Chondrocyte (in vitro differentiated cells): ENCODE measurements at places on chromosomes 12 and 14. TPM values are rescaled to one million over a fixed set of nuclear protein-coding genes. Genes with fewer than 3 reads are reported as not detected.
A peak's percentile ranks its signal among the peaks of the same experiment; 100 is the strongest.

DNA sequence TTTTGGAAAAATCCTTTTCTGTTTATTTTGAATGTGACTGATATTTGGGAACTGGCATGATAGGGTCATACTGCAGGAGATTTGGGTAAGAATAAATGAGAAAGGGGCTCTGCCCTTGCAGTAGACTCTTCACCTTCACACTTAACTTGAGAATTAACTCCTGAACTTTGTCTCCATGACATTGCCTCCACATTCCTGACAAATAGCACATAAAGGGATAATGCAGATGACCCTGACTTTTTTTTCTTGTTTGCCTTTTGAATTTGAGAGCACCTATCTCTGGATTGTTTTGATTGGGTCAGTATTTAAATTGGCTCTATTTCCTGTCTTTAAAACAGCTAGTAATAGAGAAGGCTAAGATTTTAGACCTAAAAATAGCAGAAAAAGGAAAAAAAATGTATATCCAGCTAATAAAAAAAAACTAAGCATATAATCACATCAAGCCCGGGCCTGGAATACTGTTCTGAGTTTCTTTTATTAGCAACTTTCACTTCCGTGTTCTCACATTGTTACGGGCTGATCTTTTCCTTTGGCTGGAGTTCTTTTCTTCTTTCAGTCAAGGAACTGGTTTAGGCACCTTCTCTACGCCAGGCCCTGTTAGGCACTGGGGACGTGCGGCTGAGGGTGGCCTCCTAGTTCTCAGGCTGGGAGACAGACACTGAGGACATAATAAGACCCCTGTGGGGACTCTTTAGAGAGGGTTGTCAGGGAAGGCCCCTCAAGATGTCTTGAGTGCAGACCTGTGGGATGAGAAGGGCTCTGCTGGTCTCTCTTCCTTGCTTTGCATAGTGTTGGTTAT lies 53.1 kb upstream of the GNPNAT1 start:
- no peak for DNase-seq

DNA sequence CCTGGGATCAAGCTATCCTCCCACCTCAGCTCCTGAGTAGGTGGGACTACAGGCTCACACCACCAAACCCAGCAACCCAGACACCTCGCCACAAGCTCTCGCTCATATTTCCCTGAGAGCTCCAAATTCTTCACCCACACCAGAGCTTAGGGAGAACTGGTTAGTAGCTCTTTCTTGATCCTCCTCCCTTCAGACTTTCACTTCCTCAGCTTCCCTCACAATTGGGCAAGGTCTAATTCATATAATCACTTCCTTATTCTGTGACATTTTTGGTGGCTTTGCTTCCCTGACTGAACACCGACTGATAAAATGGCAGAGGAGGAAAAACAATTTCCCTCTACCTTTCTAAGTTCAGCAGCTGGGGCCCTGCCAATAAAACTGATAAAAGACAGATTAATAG lies 88.5 kb downstream of the GXYLT1 start:
- DNase-seq: no peak

Gene PTHLH
- 1.1 to 1.8 TPM (median 1.3 TPM) in 3 replicates for total RNA-seq

DNA sequence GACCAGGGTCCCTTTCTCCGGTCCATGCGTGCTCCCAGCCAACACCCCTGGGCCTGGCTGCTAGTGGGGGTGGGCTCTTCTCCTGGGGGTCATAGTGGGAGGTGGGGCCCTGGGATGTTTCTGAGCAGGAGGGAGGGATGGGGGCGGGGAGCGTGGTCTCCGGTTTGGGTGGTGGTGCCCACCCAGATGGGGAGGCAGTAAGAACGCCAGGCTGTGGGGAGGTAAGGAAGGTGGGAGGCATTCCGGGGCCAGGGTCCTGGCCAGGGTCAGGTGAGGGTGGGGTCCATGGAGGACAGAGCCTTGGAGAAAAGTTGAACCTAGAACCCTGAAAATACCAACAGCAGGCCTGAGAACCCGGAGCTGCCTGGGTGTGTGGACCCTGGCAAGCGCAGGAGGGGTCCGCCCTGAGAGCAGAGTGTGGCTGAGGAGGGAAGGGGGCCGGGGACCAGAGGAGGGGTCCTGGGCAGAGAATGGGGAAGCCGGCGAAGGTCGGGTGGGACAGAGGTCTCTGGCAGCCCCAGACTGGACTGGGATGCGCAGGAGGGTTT lies 5.7 kb downstream of the CRIP2 start:
- DNase-seq: no peak

- no peak for DNase-seq
Observed at GRCh38 chr12:2016862-2017545, 12.7 kb upstream of the DCP1B start.

Gene SLC25A21
- 0.22 to 1.1 TPM (median 0.36 TPM) in 3 replicates for total RNA-seq

DNA sequence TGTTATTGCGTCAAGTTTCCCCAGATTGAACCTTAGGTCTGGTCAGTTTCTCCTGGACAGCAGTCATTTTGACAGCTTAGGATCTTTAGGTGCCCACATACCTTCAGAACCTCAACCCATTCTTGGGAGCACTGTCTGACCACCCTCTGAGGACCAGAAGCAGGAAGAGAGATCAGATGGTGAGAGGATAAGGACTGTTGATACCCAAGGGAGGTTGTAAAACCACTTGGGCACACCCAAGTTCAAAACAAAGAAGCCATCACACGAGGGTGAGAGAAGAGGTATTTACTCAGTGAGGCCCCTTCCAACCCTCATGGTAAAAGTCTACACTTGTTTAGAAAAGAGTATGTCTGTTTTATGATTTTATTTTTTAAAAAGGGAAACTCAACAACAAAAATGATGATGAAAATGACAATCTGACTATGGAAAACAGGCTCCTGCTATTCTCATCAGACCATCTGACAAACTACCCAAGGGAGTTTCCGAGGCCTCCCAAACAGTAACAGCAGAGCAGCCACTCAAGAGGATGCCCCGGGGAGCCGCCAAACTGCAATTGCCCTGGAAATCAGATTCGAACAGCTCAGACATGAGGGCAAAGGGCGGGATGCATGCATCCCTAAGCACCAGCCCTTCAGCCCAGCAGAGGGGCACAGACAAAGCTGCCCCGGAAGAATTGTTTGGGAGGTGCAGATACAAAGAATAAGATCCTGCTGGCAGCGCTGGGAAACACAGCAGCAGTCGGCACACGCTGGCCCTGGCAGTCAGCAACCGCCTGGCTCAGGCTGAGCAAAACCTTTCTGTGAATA lies 162.6 kb upstream of the PLEKHG7 start:
- DNase-seq: no peak

Gene GPRC5D
- not detected in 3 replicates for total RNA-seq

- no peak for DNase-seq
Observed at GRCh38 chr14:64053694-64054669, 201.2 kb downstream of the SYNE2 start.

GRCh38 chr14:77309131-77309530 lies 11.6 kb downstream of the POMT2 start:
- no peak for DNase-seq

- DNase-seq: no peak
Observed at GRCh38 chr12:110846615-110847566, at the start of gene CCDC63. Gene CCDC63, plus strand, starts transcription at chr12:110846987. Its CDS starts 5,968 bp downstream, at chr12:110852955.

DNA sequence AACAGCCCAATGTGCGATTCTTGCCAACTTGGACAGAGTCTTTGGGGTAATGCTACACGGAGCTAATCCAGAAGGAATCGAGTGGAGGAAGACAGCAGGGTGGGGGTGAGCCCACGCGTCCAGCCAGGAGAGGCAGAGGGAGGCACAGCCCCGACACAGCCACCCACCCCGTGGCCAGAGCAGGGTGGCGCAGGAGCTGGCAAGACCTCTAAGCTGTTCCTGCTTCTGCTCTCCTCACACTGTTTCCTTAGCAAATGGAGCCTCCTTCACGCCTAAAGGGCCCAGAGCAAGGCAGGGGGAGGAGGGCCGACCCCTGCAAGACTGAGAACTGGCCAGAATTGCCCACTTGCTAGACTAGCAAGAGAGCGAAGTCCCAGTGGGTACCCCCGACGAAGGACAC lies 91.5 kb downstream of the FBXL14 start:
- DNase-seq: no peak

Gene IRF2BPL
- 56.0 to 61.9 TPM (median 56.7 TPM) in 3 replicates for total RNA-seq

GRCh38 chr12:2535583-2536204 lies 259.1 kb upstream of the FKBP4 start:
- no peak for DNase-seq

- peak; percentile 6 for DNase-seq
Observed at GRCh38 chr14:50049093-50049492, 67.3 kb downstream of the VCPKMT start.

DNA sequence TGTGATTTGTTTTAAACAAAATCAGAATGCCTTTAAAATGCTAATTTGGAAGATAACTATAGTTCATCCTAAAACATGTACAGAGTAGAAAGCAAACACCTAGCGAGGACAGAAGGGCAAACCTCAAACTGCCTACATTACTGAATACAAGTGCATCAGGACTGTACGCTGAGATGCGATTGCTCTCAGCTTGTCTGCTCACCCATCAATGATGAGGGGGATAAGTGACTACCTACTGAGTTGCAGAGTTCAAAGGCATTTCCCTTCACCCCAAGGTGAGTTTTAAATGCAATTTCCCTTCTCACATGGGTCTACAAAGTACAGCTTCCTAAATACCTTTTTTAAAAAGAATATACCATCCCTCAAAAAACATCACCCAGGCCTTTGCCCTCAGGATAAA lies 52.9 kb downstream of the PHLDA1 start:
- no peak for DNase-seq

GRCh38 chr12:115074617-115075016 lies 390.6 kb upstream of the TBX3 start:
- DNase-seq: no peak

- no peak for DNase-seq
Observed at GRCh38 chr12:2666411-2666810, 128.4 kb upstream of the FKBP4 start.

DNA sequence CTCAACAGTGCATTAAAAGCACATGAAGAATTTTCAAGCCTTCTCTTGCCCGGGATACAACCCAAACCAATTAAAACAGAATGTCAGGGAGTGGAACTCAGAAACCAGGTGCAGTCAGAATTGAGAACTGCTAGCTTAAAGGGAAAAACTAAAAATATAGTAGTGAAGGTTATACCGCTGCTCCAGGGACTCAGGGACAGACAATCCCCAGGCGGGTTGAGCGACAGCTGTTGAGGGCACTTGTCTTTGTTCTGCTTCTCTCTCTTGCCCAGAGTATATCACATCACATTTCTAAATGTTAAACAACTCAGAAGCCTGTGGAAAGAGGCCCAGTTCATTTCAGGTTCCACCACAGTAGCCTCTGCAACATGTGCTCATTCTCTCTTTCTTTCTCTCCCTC lies 93.1 kb downstream of the SLC5A8 start:
- DNase-seq: no peak

DNA sequence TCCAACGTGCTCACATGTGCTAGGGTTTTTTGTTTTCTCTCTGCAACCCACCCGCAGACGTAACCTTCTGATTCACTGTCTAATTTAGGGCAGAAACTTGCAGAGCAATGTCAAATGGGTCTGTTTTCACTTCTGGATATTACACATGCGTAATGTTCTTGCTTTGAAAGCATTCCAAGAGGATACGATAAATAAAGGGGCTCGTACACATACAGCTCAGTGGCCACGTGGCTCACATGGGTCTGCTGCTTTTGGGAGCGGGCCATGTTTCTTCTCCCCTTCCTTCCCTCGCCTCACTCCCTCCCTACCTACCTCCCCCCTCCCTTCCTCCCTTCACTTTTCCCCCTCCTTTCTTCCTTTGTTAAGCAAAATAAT lies 23.4 kb downstream of the CACNA1C start:
- no peak for DNase-seq

- no peak for DNase-seq
Observed at GRCh38 chr14:91898372-91898771, 31.0 kb upstream of the TC2N start.

DNA sequence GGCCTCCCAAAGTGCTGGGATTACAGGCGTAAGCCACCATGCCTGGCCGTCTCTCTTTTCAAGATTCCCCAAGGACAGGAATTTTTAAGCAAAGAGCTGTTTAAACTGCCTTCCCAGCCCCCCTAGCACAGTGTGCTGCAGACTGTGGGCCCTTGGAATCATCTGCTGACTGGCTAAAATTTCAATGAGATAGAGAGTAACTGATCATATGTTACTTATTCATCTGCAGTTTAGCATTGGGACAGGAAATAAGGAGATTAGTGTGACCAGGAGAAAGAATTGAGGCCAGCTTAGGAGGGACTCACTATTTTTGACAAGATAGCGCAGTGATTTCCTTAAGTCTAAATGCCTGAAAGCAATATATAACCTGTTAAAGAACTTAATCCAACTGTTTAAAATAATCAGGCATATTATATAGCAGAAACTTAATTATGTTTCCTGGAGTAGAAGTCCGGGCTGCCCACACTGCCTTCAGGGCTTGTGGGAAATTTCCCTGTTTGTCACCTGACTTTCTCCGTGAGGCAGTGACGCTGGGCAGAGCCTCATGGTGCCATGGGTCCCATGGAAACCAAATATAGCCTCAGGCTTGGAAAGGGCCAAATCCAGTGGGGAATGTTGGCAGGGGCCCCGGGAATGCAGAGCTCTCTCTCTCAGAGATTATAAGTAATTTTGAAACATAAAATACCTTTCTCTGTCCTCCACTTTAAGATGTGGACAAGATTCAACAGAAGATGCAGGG lies 22.8 kb upstream of the CEBPE start:
- no peak for DNase-seq

DNA sequence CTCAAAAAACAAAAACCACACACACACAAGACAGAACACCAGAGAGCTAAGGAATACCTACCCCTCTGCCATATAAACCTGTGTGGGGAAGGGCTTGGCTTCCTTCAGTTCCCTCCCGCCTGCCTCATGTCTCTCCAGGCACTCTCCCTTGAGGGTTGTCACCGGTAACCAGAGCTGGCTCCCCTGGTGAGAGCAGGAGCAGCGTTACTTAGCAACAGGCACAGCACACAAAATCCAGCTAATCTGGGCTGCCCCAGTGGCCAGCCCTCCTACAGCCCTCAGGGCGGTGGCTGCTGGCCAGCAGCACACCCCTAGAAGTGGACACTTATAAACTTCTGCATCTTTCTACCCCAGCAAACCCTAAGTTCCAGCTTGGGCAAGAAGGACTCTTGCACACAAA lies 21.6 kb upstream of the NR4A1 start:
- DNase-seq: no peak

GRCh38 chr12:116955382-116956021 lies 44.8 kb downstream of the FBXW8 start:
- DNase-seq: no peak
